Kasumi-1 (cell line): ENCODE measurements at places on chromosomes 6 and 20.
A peak's percentile ranks its signal among the peaks of the same experiment; 100 is the strongest.

DNA sequence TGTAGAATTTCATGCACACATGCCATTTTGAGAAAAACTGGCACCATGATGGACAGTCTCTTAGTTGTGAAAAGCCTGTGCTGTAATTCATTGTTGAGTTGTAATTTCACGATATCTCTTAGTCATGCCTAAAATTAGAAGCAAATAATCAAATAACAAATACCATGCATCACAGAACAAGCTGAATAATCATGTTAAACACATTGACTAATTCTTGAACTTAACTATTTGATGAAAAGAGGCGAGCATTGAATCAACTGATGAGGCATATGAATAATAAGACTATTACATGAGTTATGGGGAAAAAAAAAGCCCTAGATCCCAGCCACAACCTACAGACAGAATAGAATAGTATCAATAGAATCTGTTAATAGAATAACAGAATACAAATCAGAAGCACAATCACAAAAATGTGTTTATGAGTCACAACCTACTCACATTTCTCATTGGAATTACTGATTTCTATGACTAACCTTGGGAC, 14.2 kb upstream of the RNF217 start:
- DNase-seq, result no peak

DNA sequence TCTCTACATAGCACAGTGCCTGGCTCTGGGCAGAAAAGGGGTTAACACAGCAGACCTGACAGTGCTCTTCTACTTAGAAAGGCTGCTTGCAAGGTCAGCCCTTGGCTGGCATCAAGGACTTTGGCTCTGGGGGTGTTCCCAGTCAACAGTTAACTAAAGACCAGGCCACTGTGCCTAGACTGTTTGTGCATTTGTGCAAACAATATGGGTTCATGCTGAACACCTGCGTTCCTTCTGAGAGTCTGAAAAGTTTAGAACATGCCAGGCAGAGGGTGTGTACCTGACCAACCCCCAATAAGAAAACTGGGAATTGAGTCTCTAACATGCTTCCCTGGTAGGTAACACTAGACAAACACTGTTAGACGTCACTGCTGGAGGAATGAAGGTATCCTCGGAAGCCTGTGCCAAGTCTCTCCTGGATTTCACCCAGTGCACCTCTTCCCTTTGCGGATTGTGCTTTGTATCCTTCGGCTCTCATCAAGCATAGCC, 110.7 kb downstream of the PDE10A start:
- no peak for DNase-seq

DNA sequence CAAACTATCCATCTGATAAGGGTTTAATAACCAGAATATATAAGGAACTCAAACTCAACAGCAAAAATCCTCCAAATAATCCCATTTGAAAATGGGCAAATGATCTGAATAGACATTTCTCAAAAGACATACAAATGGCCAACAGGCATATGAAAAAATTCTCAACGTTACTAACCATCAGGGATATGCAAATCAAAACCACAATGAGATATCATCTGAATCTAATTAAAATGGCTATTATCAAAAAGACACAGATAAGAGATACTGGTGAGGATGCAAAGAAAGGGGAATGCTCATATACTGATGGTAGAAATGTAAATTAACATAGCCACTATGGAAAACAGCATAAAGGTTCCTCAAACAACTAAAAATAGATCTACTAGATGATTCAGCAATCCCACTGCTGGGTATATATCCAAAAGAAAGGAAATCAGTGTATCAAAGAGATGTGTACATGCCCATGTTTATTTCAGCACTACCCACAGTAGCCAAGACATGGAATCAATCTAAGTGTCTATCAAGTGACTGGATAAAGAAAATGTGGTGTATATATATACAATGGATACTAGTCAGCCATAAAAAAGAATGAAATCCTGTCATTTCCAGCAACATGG, 6.1 kb upstream of the BRD2 start:
- no peak for DNase-seq

DNA sequence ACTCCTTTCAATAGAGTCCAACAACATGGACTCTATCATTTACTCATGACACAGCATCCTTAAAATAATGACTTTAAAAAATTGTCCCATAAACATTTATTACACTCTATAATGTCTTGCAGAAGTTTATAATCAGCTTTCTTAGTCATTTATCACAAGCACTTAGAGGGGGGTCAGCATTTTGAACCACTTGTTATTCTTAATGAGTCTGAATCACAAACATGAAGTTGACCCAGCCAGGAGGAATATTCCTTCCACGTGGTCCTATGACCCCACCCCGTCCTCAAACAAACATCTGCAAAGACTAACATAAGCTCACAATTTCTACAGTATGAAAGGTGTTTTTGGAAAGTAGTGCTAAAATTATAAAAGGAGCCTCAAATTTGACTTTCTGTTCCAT, 91.1 kb downstream of the MTFR2 start:
- no peak for DNase-seq

GRCh38 chr20:32559753-32560380, 25.3 kb downstream of the NOL4L start:
- no peak for DNase-seq

- no peak for DNase-seq
Measured at GRCh38 chr6:15096894-15097837, 148.7 kb upstream of the JARID2 start.

GRCh38 chr6:37048851-37049757, 43.6 kb downstream of the FGD2 start:
- no peak for DNase-seq

DNA sequence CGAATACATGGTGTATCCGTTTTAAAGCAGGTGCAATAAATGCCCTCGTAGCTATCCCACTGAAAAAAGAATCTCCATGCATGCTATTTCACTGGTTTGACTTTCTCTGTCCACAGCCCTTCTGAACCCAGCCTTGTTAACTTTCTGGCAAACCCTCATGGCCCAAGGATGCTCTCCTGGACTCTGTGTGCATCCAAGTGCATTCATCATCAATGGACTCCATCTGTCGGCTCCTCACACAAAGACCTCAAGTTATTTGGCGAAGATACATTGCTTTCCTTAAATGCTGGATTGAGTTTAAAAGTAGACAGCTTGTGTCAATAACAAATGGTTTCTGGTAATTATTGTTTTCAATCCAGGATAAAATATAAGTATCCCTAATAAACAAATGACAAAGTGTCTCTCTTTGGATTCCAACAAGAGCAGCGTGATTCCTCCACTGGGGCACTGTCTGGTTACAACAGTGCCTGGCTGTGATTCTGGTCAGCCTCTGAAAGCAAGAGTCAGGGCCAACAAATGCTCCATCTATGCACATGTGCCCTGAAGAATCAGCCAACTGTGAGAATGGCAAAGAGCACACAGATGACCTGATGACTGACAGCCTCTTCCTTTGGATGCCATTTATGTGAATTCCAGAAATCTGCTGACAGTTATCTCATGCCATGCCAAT, 55.7 kb downstream of the FYN start:
- no peak for DNase-seq

- DNase-seq, result no peak
Measured at GRCh38 chr6:16846399-16846778, 85.1 kb upstream of the ATXN1 start.

DNA sequence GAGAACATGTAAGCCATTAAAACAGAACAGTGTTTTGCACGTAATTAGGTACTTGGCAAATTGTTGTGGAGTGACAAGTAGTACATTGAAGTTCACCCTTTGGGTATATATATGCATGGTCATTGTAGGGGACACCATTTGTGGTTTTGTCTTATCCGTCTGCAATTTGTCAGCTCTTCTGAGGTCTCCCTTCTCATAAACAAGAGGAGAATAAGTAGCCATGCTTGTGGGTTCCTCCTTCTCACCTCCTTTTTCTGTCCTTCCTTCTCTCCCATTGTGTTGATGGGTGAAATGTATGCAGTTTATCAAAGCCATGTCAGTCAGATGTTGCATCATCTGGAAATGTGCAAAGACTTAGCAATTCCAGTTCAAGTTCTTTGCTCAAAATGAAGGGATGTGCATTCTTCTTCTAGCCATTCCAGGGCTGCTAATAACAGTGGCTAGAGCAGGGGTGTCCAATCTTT, 70.9 kb downstream of the QKI start:
- no peak for DNase-seq

- DNase-seq, result peak; percentile 71
Measured at GRCh38 chr6:2695454-2696095, 55.1 kb downstream of the MYLK4 start.

DNA sequence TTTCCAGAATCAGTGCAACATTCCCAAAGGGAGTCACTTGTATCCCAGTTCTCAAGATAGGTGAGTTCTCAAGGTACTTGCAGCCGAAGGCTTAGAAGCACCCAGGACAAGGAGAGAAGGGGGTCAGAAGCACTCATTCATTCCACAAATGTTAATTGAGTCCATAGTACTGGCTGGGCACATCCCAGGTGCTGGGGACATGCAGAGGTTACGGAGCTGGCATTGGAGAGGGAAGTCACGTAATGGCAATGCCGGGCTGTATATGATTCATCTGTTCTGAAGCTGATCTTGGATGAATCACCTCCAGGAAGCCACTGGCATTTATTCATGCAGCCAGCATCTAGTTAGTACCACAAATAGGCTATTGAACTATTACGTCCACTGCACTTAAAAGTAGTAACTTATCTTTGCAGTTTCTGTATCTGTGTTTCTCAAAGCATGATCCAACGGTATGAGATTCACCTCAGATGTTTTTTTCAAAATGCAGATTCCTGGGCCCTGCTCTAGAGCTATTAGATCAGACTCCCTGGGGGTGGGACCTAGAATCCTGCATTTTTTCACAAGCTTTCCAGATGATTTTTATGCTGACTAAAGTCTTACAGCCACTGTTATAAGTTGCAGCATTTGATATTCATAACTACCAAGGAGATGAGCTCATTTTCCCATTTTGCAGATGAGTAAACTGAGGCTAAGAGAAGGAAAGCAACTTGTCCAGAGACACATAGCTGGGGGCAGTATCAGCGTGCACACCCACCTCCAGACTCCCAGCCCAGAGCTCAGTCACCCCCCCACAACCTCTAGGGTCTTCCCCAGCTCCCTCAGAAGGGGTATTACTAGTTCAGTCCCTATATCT, 44.1 kb upstream of the ID1 start:
- DNase-seq, result peak; percentile 10

DNA sequence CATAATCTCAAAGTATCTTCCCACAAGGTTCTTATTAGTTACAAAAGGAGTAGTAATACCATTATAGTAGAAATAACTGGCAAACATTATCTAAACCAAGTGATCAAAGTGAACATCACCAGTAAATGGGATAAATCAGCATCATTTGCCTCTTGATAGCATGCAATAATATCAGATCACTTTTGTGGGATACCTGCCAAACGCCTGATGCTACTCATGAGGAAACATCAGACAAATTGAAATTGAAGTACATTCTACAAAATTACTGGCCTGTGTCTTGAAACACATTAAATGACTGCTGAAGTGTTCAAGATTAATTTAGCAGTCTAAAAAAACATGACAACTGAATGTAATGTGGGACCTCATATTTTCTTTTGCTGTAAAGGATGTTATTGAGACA, 208.1 kb downstream of the TINAG start:
- no peak for DNase-seq

- DNase-seq, result no peak
Measured at GRCh38 chr6:165390475-165390874, 81.1 kb upstream of the C6orf118 start.

- no peak for DNase-seq
Measured at GRCh38 chr6:75551367-75551952, 50.2 kb upstream of the SENP6 start.

DNA sequence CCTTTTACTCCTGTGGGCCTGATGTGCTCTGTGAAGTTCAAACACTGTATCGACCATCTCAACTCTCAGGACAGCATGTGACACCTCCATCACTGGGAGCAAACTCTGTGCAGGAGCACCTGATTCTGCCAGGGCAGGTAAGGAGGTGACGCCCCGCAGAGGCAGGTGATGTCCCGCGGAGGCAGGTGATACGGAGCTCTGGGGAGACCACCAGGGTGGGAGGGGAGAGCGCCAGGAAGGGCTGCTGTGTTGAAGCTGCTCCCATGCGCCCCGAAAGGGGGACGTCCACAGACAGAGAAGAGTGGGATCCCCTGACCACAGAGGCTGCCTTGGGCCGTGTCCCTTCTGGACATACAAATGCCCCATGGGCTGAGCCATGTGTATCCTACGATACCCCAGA, 58.3 kb downstream of the DACT2 start:
- DNase-seq, result no peak

- no peak for DNase-seq
Measured at GRCh38 chr20:3766422-3767109, 987 bp downstream of the ADISSP start.

DNA sequence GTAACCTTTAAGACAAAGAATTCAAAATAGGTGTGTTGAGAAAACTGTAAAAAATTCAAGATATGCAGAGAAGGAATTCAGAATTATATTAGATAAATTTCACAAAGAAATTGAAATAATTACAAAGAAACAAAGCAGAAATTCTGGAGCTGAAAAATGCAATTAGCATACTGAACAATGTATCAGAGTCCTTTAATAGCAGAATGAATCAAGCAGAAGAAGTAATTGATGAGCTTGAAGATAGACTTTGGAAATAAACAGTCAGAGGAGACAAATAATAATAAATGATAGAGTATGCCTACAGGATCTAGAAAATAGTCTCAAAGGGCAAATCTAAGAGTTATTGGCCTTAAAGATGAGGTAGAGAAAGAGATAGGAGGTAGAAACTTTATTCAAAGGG, 131.7 kb downstream of the COL21A1 start:
- no peak for DNase-seq

GRCh38 chr20:600736-601135, 9.4 kb downstream of the TCF15 start:
- DNase-seq, result no peak

- no peak for DNase-seq
Measured at GRCh38 chr6:5094327-5094726, 9.2 kb downstream of the PPP1R3G start.

GRCh38 chr6:140809694-140810101, 1323.0 kb upstream of the GJE1 start:
- peak; percentile 72 for DNase-seq

- no peak for DNase-seq
Measured at GRCh38 chr6:155333414-155333813, 19.1 kb upstream of the TFB1M start.

DNA sequence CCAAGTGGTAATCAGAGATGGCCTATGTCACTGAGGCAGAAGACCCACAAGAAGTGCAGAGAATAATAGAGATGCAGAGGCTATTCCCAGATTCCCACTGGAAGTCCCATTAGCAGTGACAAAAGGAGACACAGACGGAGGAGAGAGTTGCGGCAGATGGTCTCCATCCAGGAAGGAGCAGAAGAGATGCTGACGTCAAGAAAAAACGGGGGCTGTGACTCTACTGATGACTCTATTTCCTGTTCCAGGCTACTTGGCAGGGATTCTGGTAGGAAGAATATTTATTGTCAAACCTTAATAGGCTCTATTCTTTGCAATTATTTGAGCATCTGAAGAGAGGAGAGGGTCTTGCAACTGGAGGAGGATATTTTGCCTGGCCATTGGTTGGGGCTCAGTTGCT, 246.0 kb upstream of the ECI2 start:
- DNase-seq, result no peak
